ENCODE measurements at places on chromosomes 11 and 22.

- no peak for DNase-seq
Measured at GRCh38 chr11:78698612-78699011, 123.9 kb upstream of the NARS2 start.

GRCh38 chr11:107928767-107929507 lies 689 bp downstream of the RAB39A start:
- DNase-seq = no peak

DNA sequence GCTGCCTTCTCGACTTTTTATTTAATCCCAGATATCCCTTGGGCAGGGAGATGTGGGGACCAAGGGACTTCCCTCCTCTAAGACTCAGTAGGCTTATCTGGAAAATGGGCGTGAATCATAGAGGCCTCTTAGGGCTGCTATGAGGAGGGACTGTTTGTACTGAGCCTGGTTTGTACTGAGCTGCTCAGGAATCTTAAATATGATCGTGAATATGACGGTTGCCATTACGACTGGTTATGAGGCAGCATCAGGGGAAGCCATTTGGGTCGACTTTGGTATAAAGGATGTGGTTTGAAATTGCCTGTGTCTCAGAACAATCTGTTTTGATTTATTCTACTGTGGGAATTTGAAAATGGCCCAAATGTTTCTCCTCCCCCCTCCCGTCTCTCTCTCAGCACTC lies 20.6 kb downstream of the TSPAN18 start:
- DNase-seq = no peak

GRCh38 chr11:69599502-69599901 lies 41.5 kb upstream of the CCND1 start:
- DNase-seq = no peak

- DNase-seq = no peak
Measured at GRCh38 chr11:10604340-10604748, 35.9 kb upstream of the LYVE1 start.
